Stimulated activated CD4-positive, alpha-beta T cell treated with anti-CD3 and anti-CD28 coated beads, Interleukin-1b, Interleukin-23, amount 100 ng/mL, for 1 hour (primary cell): ENCODE measurements at places on chromosomes 1 and 21.

- no peak for DNase-seq
These were observed 21.3 kb downstream of the IFI16 start for GRCh38 chr1:159030877-159031447.

DNA sequence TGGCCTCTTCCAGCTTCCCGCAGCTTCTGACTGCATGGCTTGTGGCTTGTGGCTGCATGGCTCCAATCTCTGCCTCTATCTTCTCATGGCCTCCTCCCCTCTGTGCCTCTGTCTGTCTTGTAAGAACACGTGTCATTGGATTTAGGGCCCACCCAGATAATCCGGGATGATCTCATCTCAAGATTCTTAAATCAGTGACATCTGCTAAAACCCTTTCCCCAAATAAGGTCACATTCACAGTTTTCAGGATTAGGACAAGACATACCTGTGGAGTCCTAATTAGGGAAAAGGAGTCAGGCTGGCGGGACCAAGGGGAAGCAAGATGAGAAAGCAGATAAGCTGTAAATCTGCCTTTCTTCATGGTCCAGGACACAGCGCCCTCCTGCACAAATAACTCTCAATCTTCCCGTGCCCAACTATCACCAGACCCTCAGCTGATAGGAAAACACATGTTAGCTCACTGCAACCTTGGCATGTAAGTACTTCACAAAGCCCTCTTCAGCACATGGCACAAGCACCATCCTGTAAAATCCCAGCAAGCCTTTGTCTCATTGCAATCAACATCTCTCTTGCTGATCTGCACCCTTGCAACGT is 82.2 kb downstream of the SPSB1 start:
- DNase-seq, result no peak

DNA sequence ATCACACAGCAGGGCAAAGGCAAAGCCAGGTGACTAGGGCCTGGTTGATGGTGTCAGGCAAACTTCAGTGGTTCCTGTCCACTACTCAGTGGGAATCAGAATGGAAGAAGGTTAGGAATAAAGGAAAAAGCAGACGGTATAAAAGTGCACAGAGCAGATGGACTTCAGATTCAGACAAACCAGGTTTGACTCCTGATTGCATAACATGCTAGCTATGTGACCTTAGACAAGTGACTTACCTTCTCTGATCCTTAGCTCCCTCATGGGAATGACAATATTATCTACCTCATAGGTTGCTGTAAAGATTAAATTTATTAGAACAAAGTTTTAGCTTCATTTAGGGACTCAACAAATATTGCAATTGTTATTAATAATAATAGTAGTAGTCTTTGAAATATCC is 4.9 kb downstream of the PAQR7 start:
- DNase-seq, result no peak

GRCh38 chr1:177239792-177240191 is 69.0 kb downstream of the BRINP2 start:
- DNase-seq, result no peak

GRCh38 chr1:114770989-114771388 is 9.5 kb downstream of the SIKE1 start:
- DNase-seq, result no peak

DNA sequence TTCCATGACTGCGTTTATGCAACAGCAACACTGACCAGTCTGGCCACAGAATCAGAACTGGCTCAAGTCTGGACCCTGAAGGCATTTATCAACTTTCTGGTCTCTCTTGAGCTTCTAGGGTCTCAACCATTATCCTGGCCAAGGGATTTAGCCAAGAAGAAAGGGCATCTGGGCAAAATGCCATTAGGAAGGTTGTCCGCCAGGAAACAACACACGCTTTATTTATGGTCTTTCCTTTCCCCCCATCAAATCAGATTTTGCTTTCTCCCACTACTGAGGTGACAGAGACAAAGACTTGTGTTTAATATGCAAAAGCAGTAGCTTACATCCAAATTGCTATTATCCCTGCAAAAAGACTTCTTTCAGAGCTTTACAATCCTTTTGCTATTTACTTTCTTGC is 81.6 kb upstream of the PPP2R5A start:
- DNase-seq, result no peak

DNA sequence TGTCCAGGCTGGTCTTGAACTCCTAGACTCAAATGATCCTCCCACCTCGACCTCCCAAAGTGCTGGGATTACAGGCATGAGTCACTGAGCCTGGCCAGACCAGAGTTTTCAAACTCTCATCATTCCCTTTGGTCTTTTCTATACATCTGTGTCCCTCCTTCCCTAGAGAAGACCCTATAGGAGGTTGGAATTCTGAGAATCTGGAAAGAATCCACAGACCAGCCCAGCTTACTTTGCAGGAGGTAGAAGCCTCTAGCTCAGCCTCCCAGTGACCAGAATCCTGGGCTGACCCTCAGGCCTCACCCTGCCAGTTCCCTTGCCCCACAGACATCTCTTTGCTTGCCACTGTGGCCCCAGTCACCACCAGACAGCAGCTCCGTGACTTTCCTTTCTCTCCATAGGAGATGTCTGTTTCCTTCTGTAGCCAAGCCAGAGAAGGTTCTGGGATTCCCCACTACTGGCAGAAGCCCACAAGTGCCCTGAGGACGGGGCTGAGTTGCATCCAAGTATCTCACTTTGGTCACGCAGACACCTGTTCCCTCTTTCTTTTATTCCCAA is 34.7 kb upstream of the KHDRBS1 start:
- DNase-seq, result no peak

DNA sequence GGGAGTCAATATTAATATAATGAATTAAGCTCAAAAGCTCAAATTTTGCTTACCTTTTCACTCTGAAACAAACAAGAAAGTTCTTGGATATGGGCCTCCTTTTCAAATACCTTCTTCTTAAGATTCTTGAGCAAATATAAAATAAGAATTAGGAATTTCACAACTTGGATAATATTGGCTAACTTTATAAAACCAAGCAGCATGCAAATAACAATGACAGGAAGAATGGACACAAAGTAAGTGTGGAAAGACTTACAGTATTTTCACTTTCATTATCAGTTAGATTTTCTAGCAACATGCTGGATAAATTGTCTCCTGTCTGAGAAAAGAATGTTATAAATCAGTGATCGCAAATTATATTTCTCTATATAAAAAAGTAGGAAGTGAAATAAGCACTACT is 13.2 kb downstream of the ODF2L start:
- no peak for DNase-seq

GRCh38 chr21:46369520-46370235 is 45.7 kb downstream of the PCNT start:
- DNase-seq, result no peak

- no peak for DNase-seq
These were observed 21.8 kb downstream of the CAPN9 start for GRCh38 chr1:230768903-230769570.
